ENCODE measurements at places on chromosomes 2 and 18. TPM values are rescaled to one million over a fixed set of nuclear protein-coding genes. Genes with fewer than 3 reads are reported as not detected.

GRCh38 chr18:35158728-35159450 is 81.9 kb upstream of the ZNF397 start:
- DNase-seq: no peak

ACKR3 gene
- 39.1 TPM for total RNA-seq

- DNase-seq: no peak
Observed at GRCh38 chr2:73128841-73129535, 16.2 kb upstream of the RAB11FIP5 start.

- DNase-seq: no peak
Observed at GRCh38 chr2:174086708-174087107, 121.5 kb upstream of the SP3 start.

GRCh38 chr2:209946539-209946938 is 55.9 kb upstream of the RPE start:
- no peak for DNase-seq

DNA sequence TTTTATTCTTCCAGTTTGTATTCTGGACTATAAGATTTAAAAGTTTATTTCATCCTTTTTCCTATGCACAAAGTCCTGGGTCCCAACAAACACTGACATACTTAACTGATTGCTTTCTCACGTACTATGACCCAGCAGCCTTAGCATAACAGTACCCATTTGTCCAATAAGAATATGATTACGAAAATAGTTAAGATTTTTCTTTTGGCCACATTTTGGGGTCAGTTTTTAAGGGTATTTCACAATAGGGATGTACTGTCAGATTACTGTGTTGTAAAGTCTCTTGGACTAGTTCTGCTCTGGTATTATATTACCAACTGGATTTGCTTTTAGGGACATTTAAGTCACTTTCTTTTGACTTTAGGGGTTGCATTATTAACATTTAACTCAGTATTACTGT is 46.1 kb downstream of the TTC39C start:
- no peak for DNase-seq

Data from sigmoid colon (tissue), 7 donors.